ENCODE measurements at places on chromosomes 12 and 14.

GRCh38 chr14:20372796-20373195 lies 29.4 kb downstream of the PARP2 start:
- no peak for DNase-seq

DNA sequence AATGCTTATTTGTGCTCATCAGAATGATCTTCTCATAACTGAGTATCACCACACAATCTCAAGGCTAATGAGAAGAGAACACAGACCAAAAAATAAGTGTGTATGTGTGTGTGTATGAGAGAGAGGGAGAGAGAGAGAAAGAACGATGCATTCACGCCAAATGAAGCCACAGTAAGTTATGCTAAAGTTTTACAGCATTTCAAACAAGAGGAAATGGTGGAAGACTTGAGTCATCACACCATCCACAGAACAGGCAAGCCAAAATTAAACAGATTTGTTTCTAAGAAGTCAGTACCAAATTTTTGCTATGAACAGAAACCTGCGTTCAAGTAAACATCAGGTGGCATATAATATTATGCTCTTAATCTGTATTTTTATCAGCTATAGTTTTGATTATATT lies 141.2 kb downstream of the MED13L start:
- no peak for DNase-seq

- DNase-seq, result no peak
These were observed 299.7 kb downstream of the ERC1 start for GRCh38 chr12:1290716-1291115.

DNA sequence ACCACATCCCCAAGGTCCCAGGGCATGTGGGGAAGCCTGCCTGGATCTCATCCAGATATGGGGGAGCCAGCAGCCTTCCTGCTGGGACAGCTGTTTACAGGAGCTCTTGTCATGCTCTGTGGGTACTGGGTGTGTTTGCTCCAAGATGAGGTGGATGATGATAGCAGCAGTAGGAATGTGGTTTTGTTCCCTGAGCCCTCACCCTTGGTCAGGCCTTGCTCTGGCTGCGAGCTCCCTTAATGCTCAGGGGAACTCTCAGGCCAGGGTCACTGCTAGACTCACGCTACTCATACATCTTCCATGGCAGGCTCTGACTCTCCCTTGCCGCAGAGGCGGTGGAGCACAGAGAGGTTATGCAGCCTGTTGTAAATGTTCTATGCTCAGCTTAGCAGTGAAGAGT lies 990.3 kb downstream of the AACS start:
- no peak for DNase-seq

DNA sequence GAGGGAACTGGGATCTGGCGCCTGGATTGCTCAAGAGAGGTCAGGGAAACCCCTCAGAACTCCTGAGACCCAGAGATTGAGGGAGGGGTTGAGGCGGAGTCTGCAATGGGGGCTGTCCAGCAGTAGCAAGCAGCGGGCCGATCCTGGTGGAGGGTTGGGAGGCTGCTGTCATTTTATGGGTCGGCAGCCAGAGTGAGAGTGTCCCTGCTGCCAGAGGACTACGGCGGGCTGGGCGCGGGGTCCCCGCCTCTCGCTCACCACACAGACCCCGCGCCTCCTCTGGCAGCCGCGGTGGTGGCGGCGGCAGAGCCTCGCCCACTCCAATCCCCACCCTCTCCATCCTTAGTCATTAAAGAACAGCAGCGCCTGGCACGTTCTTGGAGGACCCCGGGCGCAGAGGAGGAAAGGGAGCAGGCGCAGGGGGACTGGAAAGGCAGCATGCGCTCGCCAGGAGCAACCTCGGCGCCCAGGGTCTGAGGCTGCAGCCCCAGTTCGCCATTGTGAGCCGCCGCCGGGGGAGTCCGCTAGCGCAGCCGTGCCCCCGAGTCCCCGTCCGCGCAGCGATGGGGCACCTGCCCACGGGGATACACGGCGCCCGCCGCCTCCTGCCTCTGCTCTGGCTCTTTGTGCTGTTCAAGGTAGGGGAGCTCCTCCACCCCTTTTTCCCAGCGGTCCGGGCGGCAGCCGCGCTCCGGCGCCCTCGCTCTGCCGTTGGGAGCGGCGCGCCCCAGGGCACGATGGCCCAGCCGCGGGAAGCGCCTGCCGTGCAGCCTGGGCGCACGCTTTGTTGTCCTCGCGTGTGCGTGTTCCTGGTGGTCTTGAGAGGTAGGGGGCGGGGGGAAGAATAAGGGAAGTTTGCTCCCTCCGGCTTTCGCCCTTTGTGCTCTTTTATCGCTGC lies at the start of gene PTPRO:
PTPRO (plus strand) TSS at position 345 of the 898 bp plus-strand sequence.
- DNase-seq, result no peak
